Naive thymus-derived CD8-positive, alpha-beta T cell (primary cell): ENCODE measurements at places on chromosomes 6 and 20.

DNA sequence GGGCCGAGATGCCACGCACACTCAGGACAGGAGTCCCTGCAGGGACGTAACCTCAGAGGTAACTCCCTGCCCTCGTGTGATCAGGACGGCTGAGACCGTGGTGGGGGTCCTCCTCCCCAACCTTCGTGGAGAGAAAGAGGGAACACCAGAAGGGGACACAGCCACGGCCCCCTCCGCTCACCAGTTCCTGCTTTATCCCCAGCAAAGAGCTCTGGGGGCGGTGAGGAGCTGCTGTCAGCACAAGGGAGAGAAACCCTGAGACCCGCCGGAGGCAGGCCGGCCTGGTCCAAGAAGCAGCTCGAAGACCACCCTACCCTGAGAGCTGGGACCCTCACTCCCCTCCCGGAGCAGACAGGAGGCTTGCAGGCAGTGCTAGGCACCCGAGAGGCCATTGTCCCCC, 44.4 kb downstream of the SLC2A4RG start:
- no peak for DNase-seq

GRCh38 chr6:53805725-53806124, 10.9 kb downstream of the LRRC1 start:
- DNase-seq: no peak

DNA sequence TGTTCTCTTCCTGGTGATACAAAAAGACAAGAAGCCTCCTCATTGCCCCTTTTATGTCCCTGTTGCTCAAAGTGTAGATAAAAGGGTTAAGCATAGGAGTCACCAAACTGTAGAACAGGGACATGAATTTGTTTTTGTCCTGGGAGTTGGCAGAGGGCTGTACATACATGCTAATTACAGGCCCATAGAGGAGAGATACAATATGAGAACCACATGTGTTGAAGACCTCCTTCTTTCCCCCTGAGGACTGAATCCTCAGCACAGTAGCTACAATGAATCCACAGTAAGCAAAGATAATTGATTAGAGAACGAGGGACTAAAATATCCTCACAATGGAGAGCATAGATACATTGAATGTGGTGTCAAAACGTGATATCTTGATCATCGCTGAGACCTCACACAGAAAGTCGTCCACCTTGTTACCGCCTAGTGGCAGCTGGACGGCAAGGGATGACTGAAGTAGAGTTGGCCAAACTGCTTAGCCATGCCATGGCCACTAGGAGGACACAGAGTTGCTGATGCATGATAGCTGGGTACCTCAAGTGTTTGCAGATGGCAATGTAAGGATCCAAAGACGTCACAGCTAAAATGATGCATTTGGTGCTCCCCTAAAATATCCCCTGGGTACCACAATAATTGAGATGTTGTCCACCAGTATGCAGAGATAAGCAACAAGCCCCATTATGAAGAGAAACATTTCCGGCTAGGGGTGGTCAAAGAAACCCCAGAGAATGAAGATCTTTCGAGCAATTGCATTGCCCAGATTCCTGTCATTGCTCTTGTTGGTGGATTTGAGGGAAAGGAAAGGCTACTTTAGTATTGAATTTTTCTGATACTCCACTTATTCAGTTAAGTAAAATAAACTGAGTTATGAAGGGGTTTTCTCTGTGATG, 15.0 kb downstream of the OR2B3 start:
- DNase-seq: no peak

DNA sequence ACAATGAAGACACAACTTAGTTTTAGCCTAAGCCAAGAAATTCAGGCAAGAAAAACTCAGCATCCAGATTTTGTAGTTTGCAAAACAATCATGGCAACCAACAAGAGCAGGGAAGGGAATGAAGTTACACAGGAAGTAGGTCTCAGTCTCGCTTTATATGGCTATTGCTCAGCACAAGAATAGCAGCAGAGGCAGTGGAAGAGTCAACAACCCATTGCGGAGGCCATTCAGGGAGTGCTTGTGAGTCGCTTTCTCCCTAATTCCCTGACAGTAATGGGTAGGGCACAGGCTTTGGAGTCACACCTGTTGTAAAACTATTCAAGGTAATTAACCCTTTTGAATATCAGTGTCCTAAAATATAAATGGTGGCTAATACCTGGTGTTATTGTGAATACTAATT, 238.5 kb downstream of the HDGFL1 start:
- no peak for DNase-seq

DNA sequence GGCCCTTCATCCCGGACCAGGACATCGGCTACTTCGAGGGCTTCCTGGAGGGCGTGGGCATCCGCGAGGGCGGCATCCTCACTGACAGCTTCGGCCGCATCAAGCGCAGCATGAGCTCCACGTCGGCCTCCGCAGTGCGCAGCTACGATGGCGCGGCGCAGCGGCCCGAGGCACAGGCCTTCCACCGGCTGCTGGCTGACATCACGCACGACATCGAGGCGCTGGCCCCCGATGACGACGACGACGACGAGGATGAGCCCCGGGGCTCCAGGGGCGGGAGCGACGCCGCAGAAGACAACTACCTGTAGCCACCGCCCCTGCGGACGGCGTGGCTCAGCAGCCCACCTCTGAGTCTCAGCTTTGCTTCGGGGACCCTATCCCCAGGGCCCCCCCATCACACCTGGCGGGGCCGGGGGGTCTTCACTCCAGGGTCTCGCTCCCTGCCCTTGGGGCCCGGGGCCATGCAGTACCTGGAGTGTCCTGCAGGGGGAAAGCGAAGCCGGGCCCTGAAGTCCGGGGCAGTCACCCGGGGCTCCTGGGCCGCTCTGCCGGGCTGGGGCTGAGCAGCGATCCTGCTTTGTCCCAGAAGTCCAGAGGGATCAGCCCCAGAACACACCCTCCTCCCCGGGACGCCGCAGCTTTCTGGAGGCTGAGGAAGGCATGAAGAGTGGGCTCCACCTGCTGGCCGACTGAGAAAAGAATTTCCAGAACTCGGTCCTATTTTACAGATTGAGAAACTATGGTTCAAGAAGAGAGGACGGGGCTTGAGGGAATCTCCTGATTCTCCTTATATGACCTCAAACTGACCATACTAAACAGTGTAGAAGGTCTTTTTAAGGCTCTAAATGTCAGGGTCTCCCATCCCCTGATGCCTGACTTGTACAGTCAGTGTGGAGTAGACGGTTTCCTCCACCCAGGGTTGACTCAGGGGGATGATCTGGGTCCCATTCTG, 20.8 kb upstream of the HCK start:
- peak; percentile 53 for DNase-seq

DNA sequence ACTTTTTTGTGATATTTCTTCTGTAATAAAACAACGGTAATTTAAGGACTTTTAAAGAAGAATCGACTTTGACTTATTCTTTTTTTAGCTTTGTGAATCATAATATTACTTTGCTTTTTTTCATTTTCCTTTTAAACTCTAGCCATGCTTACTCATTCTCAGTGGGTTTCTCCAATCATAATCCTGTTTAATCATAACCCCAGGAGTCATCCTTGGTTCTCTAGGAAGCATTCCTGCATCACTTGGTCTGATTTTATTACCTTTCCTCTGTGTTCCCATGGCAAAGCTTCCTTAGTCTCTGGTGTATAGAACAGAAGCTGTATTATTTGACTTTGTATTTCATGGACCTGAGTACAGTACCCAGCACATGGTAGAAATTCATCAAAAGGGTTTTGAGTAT, 223.5 kb downstream of the CDKAL1 start:
- no peak for DNase-seq

DNA sequence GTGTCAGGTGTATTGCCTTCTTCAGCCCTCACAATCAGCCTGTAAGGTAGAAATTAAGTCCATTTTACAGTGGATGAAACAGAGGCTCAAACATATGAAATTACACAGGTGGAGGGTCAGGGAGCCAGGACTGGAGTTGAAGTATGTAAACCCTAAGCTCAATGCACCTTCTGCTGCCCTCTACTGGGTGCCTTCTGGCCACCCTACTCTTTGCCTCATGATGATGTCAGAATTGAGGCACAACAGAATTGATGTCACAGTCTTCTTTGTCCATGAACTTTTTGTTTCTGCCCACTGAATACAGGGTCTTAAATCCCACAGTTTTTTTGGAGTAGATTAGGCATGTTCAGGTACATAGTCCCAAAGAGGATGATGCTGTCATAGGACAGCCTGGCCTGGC, 400.8 kb upstream of the CHD6 start:
- DNase-seq: no peak

DNA sequence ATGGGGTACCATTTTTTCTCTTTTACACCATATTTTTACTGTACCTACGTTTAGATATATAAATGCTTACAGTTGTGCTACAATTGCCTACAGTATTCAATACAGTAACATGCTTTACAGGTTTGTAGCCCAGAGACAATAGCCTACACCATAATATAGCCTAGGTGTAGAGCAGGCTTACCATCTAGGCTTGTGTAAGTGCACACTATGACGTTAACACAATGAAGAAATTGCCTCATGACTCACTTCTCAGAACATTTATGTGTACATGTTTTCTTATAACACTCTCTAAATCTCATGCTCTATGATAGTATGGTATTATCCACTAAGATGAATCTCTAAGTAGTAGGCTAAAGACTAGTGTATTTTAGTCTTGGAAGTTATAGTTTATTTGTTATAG, 13.5 kb downstream of the GPR63 start:
- DNase-seq: no peak

DNA sequence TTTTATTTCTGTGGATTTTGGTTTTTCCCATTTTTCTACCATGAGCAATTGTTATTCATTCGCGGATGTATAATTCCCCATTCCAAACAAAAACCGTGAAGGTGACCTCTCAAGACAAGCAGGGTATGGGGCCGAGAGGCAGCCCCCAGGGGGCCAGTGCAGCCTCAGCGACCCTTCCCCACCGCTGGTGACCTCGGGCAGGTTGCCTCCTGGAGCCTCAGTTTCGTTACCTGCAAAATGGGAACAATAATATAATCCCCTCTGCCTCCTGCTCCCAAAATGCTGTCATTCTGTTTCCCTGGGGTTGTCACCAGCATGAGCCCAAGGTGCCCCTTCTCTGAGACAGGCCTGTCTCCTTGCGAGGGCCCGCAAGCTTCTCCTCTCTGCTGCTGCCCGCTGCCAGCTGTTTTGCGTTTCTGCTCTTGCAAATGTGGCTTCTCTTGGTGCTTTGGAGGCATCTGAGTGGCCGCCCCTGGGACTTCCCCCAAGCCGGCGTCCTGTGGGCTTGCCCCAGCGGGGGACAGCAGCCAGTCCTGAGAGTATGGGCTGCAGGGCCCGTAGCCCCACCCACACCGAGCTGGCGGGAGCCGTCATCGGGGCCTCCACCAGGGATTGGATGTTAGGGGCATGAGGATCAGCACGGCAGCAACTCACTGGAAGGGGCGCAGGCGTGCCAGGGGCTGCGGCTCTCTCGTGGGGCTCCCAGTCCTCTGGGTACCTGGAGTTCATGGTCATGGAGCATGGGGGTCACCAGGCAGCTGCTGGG, 161.9 kb downstream of the TAF4 start:
- DNase-seq: no peak

GRCh38 chr20:32585586-32586127, 524 bp upstream of the NOL4L start:
- peak; percentile 19 for DNase-seq

DNA sequence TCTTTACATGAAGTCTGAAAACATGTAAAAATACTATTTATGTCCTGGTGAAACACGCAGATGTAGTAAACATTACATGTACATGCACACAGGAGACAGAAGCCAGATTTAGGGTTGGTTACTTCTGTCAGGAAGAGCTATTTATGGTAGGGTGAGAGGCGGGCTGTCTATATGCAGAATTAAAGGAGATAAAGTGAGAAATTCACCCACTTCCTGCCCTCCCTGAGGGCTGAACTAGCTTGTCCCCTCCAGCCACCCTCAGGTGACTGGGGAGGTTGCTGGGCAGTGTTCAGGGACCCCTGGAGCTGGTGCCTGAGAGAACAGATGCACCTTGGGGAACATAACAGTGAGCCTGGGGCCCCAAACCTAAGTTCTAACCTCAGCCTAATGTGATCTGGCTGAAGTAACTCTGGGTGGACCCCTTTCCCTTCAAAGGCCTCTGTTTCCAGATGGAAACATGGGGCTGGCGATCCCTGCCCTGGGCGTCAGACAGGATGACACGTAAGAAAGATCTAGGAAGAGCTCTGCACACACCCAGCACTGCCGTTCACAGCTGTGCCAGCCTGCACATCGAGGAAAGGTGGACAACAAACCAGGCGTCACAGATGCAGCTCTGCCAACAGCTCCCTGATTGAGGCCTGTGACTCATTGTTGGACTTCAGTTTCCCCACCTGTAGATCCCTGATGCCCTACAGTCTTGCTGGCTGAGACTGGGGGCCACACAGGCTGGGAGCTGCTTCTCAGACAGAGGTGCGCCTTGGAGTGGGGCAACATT, 1.3 kb downstream of the PI16 start:
- no peak for DNase-seq

- no peak for DNase-seq
Measured at GRCh38 chr6:105892577-105893262, 193.4 kb upstream of the PRDM1 start.
